ENCODE measurements at places on chromosomes 1 and 21.

DNA sequence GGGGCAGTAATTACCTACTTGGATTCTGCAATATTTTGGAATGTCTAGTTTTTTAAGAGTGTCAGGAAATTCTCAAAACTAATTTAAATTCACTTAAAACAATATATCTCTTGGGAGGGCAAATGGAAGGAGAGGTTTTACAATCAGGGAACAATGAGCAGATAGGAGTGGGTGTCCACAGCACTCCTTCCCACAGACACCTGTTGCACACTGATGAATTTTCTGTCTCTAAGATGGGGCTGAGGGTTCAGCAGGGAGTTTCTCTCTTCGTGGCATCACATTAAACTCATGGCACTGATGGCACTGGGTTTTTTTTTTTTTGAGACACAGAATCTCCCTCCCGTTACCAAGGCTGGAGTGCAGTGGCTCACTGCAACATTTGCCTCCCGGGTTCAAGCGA is 5.5 kb downstream of the PHF13 start:
- DNase-seq = no peak

GRCh38 chr1:94081566-94082344 is 39.2 kb downstream of the ABCA4 start:
- no peak for DNase-seq

DNA sequence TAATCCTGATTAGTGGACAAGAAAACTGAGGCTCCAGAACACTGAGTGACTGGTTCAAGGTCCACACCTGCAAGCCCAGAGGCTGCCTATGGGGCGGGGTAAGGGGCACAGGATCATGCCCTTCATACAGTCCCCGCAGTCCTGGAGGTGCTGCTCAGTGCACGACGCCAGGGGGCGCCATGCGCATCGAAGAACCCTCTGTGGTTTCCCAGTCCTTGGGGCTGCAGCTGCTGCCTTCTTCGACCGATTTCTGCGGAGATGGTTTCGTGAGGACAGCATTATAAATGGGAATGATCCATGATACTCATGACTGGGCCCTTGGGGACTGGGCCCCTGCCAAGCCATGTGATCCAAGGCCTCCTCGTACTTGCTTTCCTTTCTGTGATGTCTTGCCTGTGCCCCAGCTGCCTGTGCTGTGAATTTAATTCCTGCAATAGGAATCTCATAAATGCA is 37.1 kb upstream of the ARHGEF10L start:
- no peak for DNase-seq

- no peak for DNase-seq
These were observed 38.0 kb downstream of the PTPN14 start for GRCh38 chr1:214513394-214513793.

DNA sequence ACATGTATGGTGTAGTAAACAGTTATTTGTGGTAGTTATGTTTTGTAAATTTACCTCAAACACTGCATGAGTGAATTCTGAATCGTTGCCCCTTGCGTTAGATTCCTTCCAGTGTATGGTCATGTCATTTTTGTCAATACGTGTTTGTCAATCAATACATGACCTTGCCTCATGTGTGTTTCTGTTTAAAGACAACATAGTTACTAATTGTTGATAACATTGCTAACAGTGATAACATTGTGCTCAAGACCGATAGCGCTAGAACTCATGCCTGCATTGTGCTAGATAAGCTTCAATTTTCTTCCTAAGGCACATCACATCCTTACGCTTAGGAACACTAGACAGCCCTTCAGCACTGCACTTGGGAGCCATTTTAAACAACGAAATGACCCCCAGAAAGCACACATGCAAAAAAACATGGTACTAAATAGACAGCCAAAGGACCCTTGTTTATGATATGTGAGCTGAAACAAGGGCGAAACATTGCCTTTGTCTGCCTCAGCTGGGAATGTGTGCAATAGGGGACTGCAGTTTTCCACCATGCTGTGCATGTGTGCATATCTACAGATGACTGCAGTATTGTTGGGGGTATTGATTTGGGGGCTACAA is 37.3 kb downstream of the MRPS6 start:
- DNase-seq = no peak

- DNase-seq = no peak
These were observed 119.2 kb downstream of the ITSN1 start for GRCh38 chr21:33761441-33762036.

DNA sequence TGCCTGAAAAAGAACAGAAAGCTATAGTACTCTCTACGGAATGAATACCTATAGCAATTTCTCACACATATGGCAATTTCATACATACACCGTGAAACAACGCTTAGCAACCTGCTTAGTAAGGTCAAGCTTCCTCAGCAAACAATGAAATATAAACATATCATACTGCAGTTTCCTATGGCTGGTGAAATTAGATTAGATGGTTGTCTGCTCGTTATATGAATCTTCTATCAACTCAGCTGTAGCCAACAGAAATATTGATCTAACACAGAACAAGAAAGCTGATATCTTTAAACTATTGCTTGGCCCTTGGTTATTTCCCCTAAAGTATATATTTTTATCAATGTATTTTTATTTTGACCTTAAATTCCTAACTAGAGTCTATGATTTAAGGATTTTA is 187.8 kb downstream of the SLC44A5 start:
- no peak for DNase-seq

DNA sequence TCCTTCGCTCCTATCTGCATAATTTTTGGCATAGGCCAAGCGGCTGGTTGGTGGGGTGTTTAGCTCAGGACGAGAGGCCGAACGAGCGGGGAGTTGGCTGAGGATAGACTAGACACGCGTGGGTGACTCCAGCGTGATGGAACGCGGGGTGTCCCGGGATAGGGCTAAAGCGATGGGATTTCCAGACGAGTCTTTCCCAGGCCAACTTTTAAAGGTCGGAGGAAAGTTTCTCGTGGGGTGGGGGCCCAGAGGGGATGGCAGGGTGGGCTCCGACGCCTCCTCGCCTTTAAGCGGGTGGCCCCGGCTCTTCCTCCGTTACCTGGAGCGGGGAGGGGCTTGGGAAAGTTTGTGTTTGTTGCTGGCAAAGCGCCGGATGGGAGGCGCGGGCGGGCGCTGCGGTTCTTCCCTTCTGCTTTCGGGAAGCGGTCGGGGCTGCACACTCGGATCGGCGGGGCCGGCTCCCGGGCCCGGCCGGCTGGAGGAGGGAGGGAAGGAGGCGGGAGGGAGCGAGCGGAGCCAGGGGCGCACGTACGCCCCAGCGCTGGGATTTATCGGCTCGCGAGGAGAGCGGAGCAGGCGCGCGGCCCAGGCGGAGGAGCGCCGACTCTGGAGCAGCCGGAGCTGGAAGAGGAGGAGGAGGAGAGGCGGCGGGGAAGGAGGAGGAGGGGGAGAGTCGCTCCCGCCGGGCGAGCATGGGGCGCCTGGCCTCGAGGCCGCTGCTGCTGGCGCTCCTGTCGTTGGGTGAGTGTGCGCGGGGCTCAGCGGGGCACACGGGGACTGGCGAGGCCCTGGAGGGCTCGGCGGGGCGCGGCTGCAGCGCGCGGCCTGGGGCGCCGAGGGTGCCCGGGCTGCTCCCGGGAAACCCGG is at the start of gene PTGFRN:
Gene PTGFRN, plus strand, starts transcription at position 405 of the 867 bp plus-strand sequence. Its CDS starts 288 bp downstream, at position 693.
- no peak for DNase-seq
